CD4-positive, alpha-beta T cell treated with Interleukin-12 subunit alpha and Interleukin-12 subunit beta, for 1 hour (primary cell): ENCODE measurements at places on chromosomes 3 and 15.

DNA sequence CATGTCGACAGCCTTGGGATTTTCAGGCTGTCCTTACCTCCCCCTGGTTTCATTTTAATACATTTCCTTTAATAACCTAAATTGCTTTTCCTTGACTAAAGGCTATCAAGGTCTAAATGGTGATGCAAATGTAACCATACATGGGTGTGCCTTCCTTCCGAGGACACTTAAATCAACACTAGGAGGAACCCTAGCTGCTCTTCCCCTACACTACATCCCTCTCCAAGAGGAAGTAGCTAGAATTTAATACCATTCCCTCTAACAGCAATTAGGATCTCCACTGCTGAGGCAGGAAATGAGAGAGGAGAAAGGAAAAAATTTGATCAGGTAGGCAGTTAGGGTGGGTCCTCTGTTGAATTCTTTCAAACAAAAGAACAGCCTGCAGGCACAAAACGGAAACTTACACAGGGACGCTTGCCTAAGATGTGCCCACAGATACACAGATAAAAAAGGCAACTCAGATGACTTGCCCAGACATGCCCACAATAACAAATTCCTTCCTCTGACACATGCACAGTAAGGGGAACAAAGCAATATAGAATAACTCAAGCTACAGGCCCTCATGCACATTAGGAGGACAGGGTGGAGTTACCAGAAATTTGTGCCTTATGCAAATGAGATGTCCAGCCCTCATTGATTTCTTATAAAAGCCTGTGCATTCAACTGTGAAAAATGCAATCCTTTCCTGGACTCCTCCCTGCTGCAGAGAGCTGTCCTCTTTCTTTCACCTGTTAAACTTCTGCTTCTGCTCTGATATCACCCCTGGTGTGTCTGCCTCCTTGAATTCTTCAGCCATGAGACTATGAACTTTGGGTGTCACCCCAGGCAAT is 1024.4 kb upstream of the CADM2 start:
- no peak for DNase-seq

DNA sequence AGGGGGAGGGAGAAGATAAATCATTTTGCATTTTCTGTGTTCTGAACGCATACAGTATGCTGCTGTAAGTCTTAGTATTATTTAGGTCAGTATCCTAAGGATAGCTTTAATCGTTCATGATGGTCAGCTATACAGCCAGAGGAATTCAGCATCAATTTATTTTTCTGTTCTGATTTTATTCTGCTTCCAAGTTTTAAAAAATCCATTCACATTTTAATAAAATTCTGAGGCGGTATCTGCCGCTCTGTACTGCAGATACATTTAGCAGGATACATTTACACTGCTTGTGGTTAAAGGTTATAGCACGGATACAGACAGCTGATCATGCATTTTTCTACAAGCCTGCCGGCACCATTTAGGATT is 17.8 kb downstream of the ZBTB38 start:
- DNase-seq = no peak

DNA sequence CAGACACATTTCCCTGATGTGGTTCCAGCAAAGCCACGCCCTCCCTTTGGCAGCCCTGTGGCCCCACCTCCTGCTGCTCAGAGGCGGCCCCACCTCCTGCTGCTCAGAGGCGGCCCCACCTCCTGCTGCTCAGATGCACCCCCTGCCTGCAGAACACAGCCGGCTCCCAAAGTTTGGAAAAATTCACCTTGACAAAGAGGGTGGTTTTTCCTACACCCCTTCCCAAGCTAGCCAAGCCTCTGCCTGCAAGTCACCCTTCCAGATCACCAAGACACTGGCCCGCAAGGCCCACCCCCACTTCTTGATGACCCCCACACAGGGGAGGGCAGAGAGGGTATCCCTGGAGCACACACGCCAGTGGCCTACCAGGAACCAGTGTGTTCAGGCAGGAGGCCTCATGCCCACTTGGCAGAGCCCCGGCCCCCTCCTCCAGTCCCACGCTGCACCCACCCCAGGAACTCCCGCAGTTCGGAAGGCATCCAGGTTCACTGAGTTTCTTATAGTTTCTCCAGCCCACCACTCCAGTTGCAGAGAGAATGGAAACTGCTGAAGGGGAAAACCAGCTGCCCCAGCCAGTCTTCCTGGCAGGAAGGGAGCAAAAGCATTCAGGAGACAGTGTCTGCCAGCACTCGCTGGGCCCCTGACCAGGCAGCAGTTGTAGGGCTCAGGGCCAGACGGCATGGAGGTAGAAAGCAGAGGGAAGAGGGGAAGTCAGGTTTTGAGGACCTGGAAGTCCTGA is 2.3 kb upstream of the HAPLN3 start:
- DNase-seq = peak; percentile 89

DNA sequence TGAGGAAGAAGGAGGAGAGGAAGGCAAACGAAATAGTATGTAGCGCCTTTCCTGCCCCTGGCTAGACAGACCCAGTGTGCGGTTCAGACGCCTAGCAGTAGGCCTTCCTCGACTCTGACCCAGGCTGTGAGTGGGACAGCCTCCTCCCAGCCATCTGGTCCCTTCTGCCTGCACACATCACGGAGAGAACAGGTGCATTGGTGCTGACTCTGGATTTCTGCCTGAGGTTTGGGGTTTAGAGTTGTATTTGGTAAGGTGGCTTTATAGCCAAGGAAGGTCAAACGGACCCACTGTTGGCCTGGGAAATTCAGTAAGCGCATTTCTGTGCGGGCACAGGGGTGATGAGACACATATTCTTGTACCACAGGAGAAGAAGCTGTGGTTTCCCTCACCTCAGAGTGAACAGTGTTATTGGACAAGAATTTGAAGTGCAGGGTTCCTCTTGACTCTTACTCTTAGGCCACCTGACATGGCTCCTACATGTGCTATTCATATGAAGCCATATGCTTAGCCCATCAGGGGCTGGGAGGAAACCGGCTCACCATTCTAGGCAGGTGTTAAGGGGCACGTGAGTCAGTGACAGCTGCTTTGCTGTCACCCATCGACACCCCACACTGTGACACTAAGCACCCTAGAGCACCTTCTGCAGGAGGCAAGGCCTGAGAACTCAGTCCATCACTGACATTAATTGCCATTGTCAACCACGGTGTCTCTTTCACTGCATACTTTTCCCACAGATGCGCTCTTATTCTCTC is 143.3 kb downstream of the CHDH start:
- DNase-seq = no peak

DNA sequence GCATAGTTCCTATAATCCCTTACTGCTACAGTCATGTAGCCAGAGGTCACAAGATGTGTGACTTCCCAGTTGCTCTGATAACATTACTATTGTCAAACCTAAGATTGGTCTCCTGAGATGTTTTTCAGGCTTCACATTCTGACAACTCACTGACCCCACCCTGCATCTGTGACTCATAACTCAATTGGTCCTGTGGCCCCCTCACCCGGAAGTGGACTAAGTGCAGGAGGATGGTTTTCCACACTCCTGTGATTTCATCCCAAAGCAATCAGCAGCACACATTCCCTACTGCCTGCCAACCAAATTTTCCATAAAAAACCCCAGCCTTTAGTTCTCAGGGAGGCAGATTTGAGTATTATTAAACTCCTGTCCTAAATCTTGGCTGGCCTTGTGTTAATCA is 564.9 kb upstream of the ZNF385D start:
- no peak for DNase-seq

GRCh38 chr15:60001610-60002527 is 2.2 kb upstream of the FOXB1 start:
- no peak for DNase-seq

DNA sequence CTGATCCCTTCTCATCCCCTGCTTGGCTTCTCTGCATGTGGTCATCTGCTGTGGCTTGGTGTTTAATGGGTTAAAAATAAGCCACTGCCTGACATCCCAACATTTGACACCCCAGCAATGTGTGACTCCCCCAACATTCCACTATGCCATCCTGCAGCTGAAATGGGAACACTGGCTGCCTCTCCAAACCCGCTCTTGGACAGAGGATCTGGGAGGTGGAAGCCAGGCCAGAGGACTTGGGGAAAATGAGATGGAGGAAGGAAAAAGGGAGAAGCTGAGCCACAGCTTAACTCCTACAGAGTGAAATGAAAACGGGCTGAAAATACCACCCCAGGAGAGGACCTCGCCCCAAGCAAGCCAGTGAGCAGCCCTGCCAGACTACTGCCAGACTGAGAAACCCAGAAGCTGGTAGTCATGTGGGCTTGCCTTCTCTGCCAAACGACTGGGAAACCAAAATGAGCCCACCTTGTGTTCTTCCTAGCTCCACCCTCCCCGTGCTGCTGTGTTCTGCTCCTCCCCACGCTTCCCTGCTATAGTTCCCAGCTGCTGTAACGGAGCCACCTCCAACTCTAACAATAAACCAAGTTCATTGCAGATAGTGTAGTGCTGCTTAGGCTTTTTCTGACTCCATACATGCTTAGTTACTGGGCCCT is 13.7 kb downstream of the MAP1A start:
- DNase-seq = no peak

DNA sequence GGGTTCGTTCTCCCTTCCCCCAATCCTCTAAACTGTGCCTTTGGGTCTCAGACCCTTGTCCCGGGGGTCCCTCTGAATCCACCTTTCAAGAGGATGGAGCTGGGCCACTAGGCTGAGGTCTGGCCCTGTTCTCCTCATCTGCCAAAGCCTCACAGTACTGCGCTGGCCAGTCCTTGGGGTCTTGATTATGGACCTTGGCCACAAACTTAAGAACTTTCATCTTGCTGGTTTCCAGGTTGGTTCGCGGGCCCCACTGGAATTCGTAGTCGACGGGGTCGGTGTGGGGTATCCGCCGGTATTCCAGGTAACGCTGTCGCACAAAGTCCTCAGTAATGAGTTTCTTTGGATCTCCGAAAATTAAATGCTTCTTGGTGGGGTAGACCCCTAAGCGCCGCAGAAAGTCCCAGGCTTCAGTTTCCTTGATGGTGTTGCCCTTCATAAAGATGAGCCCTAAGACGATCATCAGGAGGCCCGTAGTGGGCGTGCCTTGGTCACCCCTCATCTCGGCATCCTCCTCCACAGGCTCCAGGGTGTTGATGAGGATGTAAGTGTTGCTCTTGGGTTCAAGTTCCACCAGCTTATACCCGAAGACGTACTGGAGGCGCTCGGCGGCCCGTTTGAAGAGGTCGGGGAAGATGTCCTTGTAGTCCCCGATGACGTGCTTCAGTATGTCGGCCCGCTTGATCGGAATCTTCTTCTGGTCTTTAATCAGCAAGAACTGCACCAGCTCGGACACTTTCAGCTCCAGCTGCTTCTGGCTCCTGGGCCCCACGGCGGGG is 727 bp downstream of the NSMCE3 start:
- DNase-seq = peak; percentile 57

GRCh38 chr3:159319156-159319555 is 517.3 kb downstream of the MFSD1 start:
- no peak for DNase-seq
